ENCODE measurements at places on chromosomes 5 and 9.

DNA sequence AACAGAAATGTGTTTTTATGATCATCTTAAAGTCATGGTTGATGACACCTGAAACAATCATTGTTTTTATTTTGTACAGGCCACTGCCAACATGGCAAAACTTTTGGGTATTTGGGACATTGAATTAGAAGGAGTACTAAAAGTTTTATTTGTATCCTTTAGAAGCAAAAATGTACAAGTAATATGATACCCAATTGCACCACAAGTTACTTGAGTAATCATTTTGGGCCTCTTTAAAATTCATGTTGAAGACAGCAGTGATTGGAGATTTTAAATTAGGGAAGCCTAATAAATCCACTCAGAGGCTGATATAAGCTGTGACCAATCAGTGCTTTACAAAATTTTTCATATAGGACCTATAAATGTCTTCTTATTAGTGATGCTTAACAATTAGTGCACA, 212.9 kb downstream of the MARCHF11 start:
- DNase-seq = no peak

DNA sequence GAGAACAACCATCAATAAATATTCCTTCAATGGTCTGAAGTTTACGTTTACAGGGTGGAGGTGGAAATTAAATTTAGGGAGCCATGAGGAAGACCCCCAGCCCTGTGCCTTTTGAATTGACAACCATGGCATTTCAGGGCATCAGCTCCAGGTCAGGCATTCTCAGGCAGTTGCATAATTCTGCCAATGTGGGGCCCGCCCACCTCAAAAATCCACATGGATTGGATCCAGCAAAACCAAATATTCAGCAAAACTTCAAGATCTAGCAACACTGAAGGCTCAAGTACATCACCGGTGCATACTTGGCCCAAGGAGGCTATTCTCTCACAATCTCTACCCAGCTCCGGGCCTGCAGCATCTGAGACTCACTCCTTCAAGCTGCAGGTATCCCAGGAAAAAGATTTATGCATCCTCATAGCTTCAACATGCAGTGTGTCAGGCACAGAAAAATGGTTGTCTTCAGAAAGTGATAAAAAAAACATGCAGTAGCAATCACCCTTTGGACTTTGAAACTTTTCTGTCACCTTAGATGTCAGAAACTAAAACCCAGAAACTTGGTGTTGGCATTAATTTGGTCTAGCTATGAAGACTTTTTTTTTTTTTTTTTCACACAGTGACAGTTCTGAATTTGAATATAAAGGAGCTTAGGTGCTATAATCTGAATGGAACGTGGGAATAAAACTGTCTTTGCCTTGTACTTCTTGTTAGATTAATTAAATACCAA, 21.4 kb upstream of the ANXA2R start:
- no peak for DNase-seq

DNA sequence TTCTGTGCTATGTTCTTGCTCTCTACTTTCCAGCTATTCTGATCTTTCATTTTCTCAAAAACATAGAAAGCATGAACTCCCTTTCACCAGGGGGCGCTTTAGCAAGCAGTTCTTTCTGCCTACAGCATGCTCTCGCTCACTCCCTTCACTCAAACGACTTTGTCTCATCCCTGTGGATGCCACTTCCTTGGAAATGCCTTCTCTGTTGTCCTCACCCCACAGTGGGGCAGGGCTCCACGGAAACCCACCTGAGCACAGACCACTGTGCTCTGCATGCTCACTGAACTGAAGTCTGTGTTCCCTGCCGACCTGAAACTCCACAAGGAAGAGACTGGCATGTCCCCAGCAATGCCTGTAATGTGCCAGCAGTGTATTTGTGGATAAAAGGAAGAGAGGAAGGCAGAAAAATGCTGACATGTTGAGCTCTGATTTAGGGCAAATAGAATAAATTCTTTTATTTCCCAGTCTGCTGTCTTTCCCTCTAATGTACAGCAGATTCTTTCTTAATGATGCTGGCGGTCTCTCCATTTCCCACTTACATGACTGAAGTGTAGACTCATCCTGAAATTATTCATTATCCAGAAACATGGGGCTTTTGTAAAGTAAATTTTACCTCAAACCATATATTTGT, 4.9 kb upstream of the ROR2 start:
- DNase-seq = no peak

GRCh38 chr9:23582836-23583235, 243.2 kb downstream of the ELAVL2 start:
- DNase-seq = no peak

- DNase-seq = peak; percentile 25
Measured at GRCh38 chr5:77282337-77283027, 72.0 kb downstream of the PDE8B start.

DNA sequence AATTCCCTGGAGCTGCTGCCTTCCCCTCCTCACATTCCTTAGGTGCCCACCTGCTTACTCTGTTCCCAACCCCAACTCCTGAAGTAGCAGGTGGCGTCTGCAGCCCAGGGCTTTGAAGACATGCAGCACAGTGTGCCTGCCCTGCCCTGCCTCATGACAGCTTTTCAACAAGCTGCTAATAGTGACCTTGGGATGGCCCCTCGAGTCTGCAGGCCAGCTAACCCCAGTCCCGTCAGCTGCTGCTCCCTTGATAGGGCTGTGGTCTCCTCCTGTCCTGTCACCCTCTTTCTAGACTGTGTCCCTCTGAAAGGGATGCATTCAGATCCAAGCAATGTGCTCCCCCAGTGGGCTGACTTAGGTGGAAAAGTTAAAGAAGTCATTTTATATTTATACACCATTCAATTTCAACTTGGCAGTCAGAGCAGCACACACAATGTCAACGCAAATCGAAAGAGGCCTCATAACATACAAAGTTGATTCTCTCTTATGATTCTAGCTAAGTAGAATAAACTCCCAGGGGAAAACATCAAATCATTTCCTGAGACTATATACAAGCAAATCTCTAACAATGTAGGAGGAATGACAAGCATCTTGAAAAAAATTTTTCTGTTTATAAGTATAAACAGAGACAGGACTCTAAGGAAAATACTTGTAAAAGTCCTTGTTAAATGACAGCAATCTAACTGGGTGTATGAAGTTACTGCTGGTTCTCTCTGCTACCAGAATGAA, 37.9 kb downstream of the ADRB2 start:
- DNase-seq = peak; percentile 43

- DNase-seq = no peak
Measured at GRCh38 chr5:130061746-130062145, 157.5 kb downstream of the CHSY3 start.

DNA sequence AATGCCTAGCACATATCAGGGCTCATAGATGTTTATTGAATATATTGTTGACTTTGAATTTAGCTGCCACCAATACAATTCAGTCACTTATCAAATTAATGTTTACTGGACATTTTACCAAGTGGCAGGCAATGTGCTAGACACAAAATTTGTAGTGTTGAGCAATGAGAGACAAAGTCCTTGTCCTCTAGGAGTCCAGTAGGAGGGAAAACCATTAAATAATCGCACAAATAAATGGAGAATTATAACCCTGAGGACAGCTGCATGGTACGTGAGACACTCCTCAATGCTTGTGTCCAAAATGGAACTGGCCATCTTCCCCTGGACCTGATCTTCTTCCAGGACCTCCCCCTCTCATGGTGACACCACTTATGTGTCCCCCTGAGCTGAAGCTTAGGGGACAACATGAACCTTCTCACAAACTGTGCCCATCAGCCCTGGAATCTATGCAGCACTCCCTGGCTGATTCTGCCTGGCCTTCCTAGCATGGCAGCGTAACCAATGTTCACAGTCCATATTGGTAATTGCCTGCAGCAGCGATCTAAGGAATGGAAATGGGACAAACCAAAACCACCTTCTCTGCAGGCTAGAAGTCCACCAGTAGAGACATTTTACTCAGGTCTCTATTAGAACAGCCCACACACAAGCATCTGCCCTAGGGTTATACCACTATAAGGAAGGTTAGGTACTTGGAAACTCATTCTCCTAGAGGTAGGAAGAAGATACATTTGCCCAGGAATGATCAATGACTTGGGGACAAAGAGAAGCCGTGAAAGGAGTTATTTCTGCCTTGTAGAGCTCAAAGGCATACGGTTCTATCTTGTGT, 75.5 kb downstream of the FGF1 start:
- no peak for DNase-seq
